ENCODE measurements at places on chromosomes 12 and 14.

DNA sequence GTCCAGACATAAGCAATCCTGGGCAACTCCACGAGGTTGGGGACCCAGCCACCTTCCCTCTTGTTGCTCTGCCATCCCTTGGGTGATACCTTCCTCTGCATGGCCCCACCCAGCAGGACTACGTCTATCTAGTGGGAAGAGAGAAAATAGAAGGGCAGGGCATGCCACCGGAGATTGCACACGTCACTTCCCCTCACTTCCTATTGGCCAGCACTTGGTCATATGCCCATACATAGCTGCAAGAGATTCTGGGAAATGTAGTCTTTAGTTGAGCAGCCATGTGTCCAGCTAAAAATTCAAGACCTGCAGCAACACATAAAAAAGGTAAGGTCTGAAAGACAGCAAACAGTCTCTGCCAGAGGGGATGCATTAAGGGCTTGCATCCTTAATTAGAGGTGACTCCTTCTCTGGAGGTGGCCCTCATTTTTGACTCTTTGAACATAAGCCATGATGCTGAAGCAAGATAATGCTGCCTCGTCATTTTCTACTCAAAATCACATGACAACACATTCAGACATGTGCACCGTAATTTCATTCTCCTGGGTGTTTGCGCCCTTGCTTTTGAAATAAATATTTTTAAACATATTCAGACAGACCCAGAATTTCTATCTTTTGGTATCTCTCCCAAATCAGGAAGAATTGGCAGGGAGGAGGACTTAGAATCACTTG is 91.8 kb upstream of the PWP1 start:
- no peak for DNase-seq

- DNase-seq = no peak
Measured at GRCh38 chr12:51870504-51870903, 17.4 kb upstream of the ANKRD33 start.

- no peak for DNase-seq
Measured at GRCh38 chr14:48670939-48671338, 915.2 kb downstream of the RPS29 start.

GRCh38 chr14:51643140-51643539 is 8.6 kb upstream of the FRMD6 start:
- DNase-seq = no peak

DNA sequence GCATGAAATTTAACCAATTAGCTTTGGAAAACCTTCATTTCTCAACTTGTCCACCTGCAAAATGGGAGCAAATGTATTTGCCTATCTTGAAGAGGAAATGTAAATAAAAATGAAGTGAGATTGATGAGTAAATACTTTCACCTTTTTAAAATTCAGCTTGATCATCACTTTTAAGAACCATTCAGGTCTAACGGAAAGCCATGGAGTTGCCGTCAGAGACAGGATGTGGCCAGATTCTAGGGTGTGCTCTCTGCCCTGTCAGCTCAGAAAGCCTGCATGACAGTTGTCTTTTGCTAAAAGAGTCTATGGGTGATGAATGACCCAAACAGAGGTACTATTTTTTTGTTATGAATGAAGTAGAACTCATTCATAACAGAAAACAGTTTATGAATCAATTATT is 104.3 kb upstream of the SLC35F4 start:
- no peak for DNase-seq

Data from stimulated activated CD8-positive, alpha-beta memory T cell treated with anti-CD3 and anti-CD28 coated beads, Interleukin-15, amount 100 ng/mL, for 24 hours (primary cell).